A172 (cell line): ENCODE measurements at places on chromosomes 4 and X.

DNA sequence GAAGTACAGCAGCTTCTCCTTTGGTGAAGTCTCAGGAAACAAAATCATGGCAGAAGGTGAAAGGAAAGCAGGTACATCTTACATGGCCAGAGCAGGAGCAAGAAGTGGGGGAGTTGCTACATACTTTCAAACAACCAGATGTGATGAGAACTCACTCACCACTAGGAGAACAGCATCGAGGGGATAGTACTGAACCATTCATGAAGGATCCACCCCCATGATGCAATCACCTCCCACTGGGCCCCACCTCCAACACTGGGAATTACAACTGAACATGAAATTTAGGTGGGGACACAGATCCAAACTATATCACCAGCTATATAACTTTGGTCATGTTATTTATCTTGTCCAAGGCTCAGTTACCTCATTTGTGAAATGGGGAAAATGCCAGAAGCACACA, 159.4 kb downstream of the OPHN1 start:
- DNase-seq, result no peak

DNA sequence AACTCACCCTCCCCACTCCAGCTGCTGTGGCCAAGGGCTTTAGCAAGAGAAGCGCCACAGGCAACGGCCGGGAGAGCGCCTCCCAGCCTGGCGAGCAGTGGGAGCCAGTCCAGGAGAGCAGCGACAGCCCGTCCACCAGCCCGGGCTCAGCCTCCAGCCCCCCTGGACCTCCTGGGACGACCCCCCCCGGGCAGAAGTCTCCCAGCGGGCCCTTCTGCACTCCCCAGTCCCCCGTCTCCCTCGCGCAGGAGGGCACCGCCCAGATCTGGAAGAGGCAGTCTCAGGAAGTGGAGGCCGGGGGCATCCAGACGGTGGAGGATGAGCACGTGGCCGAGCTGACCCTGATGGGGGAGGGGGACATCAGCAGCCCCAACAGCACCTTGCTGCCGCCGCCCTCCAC, 11.2 kb upstream of the HGFAC start:
- DNase-seq, result no peak

DNA sequence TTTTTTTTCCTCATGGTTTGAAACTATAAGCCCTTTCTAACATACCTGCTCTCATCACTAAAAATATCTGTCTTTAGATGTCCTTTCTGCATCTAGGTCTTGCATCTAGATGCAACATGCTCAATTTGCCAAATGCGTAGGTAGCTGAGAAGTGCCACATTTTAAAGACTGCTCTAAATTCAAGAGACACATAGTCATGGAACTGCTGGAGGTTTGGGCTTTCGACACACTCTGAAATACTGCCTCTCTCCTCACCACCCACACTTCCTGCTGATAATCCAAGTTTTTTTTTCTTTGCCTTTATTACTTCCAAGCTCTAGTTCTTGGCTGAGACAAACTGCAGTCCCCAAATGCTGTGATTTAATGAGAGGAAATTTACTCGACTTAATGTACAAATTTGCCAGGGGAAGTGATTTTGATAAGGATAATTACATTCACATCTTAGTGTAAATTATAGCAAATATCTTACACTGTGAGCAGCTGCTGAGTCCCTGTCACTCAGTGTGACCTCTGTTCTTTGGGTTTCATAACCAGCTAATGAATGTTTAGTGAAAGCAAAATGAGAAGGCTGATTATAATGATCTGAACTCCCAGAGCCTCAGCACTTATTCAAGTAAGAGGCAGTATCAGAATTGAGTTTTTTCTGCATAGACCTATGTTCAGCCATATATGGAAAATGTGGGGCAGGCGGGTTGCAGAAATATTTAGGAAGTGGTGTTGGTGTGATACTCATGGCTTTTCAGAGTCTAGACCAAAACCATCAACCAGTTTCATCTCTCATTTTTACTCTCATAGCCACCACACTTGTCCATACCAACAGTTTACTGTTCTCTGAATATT, 31.3 kb downstream of the DRD5 start:
- no peak for DNase-seq

DNA sequence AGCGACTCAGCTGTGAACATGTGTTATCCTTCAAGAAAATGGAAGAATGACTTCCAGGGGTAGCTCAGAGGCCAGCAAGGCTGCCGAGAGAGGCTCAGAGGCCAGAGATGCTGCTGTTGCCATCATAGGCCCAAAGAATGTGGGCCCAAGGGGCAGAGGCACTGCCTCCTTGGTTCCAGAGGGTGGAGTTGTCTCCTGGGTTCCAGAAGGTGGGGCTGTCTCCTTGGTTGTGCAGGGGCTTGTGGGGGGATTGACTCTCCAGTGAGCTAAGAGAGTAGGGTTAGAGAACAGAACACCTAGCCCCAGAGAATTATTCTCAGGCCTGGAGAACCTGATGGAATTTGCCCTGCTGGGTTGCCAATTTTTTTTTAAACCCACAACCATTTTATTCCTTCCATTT, 62.6 kb downstream of the DGKK start:
- DNase-seq, result no peak

- no peak for DNase-seq
Measured at GRCh38 chr4:141220271-141220670, 424 bp upstream of the ZNF330 start.
